Stimulated activated CD4-positive, alpha-beta T cell treated with anti-CD3 and anti-CD28 coated beads, Interleukin-1b, Interleukin-23, amount 100 ng/mL, for 1 hour (primary cell): ENCODE measurements at places on chromosomes 4 and X.

DNA sequence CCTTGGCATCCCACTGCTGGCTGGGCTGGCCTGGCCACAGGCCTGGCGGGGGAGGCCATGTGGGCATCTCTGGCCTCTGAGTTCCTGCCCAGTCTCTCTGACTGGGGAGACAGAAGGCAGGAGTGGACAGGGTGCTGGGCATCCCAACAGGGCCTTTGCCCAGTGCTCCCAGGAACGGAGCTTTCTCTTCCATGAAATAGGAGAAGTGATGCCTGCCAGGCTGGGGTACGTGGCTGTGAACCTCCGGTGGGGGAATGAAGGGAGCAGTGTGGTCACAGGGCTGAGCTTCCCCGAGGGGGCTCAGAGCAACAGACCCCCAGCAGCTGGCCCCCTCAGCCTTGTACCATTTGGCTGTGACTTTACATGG, 40.4 kb upstream of the HMX1 start:
- no peak for DNase-seq

DNA sequence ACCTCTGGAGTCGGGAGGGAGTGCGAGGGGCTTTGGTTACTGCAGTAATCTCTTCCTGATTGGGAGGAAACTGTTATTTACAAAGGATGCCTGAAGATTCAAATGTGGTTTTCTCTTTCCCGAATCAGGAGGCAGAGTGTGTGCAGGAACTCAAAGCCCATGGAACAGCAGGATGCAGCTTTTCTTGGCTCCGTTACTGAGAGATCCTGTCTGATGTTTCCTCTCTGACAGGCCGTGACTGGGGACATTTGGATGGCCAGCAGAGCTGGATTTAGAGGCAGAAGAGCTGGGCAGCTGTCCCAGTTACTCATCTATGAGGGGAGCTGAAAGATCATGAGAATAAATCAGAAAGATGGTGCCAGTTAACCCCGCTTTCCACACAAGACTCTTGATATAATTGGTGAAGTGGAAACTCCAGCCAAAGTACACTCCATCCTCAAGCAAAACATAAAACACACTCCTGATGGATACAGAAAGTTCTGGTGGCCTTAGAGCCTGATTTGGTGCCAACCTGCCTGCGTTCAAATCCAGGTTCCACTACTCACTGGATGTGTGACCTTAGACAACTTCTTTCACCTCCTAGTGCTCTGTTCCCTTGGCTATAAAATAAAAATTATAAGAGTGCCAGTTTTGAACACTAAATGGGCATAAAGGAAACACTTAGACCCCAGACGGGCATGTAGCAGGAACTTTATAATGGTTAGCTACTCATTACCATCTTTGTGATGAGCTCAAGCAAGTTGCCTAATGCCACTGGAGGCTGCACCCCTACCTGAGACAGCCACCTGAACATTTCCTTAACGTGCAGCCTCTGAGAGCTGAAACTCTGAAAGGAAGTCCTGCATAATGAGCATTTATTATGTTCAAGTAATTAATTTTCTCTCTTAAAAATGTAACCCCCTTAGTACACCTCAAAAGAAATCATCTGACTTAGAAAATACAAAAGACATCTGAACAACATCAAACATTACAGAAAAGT, 349.0 kb upstream of the GATB start:
- DNase-seq, result no peak

GRCh38 chrX:17860179-17860780, 818 bp downstream of the RAI2 start:
- no peak for DNase-seq

GRCh38 chr4:119897260-119897659, 169.4 kb downstream of the MAD2L1 start:
- no peak for DNase-seq

GRCh38 chr4:80463509-80463908, 128.0 kb downstream of the CFAP299 start:
- DNase-seq, result no peak

DNA sequence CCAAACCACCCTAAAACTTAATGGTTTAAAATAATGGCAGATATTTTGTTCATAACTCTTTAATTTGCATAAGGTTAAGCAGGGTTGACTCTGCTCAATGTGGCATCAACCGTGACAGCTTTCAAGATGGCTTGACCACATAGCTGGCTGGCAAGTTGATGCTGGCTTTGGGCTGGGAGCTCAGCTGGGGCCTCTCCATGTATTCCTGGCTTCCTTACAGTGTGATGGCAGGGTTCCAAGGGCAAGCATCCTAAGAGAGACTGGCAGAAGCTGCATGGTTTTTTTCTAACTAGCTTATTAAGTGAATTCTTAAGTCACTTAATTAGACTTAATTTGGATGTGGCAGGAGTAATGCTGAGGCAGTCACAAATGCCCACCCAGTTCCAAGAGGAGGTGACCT, 4.5 kb downstream of the RP2 start:
- DNase-seq, result no peak

GRCh38 chrX:47648376-47648775, 2.0 kb downstream of the ELK1 start:
- no peak for DNase-seq

DNA sequence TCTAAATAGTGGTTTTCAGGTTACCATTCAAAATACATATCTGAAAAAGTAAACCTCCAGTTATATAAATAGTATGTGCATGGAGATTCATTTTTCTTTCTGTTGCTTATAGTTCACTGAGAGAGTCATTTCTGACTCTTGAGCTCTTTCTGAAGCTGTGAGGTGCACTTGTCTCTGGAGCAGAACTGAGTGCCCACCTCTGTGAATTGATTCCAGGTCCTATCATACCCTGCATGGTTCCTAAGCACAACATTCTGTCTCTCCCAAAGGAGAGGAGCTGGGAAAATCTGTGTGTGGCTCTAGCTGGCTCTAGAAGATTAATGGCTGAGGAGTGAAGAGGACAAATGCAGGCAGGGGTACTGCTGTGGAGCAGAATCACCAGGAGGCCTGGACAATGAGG, 161.6 kb upstream of the HCCS start:
- no peak for DNase-seq

GRCh38 chr4:121648516-121648915, 48.3 kb downstream of the ANXA5 start:
- no peak for DNase-seq
